Karpas-422 (cell line): ENCODE measurements at places on chromosomes 13 and 19. TPM values are rescaled to one million over a fixed set of nuclear protein-coding genes. Genes with fewer than 3 reads are reported as not detected.

The CEP89 gene
- 3.2 and 7.6 TPM in 2 replicates for total RNA-seq

DNA sequence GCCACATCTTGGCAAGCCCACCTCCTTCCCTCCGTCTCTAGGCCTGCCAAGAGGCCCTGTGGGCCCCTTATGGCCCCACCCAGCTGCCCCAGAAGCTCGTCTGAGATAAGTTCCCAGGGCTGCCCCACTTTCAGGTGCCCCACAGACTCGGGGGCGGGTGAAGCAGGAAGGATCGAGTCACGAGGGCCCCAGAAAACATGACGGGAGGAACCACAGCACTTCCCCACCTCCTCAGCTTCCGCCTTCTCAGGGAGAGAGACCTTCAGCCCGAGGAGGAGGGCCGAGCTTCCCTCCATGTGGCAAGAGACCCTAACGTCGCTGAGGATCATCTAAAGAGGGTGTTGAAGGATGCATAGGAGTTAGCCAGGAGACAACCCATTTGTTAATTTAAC lies 4.5 kb upstream of the IL12RB1 start:
- peaks cover 47% of the 10 kb centered on the region for H3K4me1 ChIP-seq
- peak; percentile 84 for DNase-seq
- H3K27ac ChIP-seq: peak overlapping the region; percentile 89
- no peaks in the 10 kb centered on the region for H3K27me3 ChIP-seq

- H3K27ac ChIP-seq: no peak overlapping the region
- H3K36me3 ChIP-seq: no peaks in the 10 kb centered on the region
- H3K4me3 ChIP-seq: peak overlapping the region; percentile 89; the same call in 1 of the 2 replicates
- H3K4me1 ChIP-seq: peaks cover 18% of the 10 kb centered on the region
Observed at GRCh38 chr13:34941436-34941834, 635 bp upstream of the NBEA start.

The PHLDB3 gene
- 5.6 and 9.9 TPM in 2 replicates for total RNA-seq

The SMARCA4 gene
- 103 and 118 TPM in 2 replicates for total RNA-seq
